ENCODE measurements at places on chromosomes 3 and 15.

DNA sequence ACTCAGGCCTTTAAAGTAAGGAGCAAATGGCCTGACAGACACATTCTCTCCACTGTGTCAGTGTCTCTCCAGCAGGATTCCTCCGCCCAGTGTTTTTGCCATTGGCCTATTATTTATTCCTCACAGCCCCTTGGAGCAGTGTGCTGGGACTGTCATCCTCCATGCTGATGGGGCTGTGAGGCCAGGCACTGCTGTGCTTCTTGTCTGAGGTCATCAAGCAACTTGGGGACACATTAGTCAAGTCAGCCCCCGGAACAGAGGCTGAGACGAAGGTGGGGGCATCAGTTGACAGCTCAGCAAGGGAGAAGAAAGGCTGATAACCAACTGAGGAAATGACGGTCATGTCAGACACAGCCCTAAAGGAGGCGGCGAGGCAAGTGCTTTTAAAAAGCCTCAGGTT lies 67.4 kb downstream of the XXYLT1 start:
- no peak for DNase-seq

DNA sequence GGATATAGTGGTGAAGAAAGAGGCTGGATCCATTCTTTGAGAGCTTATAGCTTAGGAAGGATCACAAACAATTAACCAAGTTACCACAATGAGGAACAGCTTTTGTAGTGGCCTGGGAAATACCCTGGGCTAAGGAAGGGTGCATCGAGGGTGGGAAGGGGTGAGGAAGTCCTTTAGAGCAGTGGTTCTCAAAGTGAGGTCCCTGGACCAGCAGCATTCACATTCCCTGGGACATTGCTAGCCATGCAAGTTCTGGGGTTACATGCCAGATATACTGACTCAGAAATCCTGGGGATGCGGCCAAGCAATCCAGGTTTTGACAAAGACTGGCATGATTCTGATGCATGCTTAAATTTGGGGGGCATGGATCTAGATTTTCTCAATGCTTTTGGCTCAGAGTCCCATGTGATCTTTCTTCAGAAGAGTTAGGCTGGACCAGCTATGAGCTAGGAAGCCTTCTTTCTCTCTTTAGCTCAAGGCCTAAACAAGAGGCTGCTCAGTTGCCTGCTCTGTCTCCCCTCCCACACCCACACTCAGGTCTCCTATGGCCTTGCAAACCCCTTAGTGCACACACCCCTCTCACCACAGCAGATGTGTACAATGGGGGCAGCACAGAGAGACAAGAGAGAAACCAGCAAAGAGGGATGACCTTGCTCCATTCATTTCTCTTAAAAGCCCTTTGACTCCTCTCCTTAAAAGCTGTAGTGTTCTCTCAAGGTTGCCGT lies 1.8 kb upstream of the CCR1 start:
- DNase-seq: no peak

- DNase-seq: no peak
These were observed 187.3 kb upstream of the BCL6 start for GRCh38 chr3:187932530-187932929.

DNA sequence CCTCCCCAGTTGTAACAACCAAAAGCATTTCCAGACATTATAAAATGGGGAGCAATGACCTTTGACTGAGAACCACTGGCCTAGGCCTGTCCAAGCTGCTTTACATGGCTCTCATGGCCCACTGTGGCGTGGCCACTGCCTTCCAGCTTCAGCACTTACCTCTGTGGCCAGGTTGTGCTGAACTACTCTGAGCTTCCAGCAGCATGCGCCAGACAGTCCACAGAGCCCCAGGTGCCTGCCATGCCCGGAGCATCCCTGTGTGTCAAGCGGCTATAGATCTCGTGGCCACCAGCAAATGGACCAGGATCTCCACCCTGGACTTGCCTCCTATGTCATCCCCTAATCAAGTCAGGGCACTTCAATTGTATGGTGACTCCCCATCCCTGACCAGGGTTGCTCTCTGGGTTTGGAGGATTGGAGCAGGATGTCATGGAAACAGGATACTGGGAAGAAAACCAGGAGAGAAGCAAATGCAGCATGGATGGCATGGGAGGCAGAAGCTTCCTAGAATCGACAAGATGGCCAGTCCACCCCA lies 199.7 kb downstream of the UACA start:
- DNase-seq: no peak

DNA sequence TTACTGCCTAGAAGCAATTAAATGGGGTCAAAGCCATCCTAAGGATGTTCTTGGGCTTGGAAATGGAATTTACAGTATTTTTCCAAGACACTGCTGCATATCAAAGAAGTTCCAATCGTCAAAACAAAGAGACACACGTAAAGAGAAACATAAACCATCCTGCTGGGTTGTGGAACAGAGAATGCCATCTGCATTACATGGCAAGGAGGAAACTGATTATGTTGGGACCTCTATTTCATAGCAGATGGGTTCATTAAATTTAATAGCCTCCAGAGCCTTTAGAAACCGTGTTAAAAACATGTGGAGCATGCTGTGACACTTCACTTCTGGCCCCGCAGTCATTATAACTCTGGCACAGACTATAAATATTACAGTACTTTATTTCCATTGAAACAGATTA lies 154.6 kb downstream of the LRTM1 start:
- DNase-seq: peak; percentile 50

GRCh38 chr3:159852266-159852665 lies 136.4 kb upstream of the IL12A start:
- DNase-seq: no peak

DNA sequence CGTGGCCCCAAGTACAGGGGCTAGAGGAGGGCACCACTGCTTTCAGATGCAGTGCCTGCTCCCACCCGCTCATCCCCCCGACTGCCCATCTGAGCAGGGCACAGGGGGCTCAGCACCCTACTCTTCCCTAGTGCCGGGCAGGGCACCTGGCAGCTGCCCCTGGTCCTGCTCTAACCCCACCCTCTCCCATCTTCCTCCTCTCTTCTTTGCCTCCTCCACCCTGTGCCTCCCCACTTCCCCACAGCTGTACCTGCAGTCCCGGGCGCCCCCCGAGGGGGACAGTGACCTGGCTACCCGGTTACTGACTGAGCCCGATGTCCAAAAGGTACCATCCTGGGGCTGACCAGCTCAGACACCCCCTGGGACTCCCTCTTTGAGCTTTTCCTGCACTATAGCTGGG lies 12.8 kb downstream of the NBEAL2 start:
- DNase-seq: no peak

GRCh38 chr3:133578548-133579191 lies 5.2 kb downstream of the CDV3 start:
- DNase-seq: peak; percentile 60

DNA sequence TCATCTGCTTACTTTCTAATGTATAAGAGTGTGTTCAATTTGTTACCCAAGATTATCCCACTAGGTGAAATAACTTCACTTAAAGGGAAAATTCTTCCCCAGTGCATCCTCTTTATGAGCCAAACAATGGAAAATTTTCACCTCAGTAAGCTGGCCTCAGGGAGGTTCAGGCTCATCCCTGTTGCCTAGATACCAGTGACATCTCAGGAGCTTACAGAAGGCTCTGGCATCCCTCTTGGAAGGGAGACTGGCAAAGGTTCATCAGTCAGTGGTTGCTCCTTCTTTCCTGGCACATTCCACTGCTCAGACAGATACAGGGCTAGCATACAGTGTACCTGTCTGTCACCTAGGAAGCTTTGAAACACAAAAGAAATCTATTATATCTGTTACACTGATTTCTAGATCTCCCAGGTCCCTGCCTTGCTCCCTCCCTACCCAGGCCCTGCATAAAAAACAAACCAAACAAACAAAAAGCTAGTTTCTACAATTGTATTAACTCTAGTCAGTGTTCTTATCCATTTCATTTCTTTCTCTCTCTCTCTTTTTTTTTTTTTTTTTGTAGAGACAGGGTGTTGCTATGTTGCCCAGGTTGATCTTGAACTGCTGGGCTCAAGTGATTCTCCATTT lies 1.7 kb downstream of the IP6K2 start:
- DNase-seq: peak; percentile 20

- DNase-seq: no peak
These were observed 220.9 kb upstream of the CTDSPL start for GRCh38 chr3:37640636-37641375.

DNA sequence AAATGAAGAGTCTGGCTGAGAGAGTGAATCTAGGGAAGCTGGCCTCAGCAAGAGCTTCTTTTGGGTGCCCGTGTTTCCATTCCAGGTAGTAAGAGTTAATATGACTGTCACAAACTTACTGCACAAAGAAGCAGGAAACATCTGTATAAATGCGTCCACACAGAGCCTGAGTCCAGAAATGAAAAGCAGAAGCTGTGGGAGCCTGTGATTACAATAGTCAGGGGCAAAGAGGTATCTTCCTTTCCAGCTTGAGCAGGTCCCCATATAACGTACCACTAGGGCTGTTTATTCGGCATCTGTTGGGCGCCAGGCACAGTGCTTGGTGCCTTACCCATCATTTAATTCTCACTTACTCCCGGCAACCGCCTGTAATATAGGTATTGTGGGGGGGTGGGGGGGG lies 40.5 kb upstream of the B3GNT5 start:
- no peak for DNase-seq

DNA sequence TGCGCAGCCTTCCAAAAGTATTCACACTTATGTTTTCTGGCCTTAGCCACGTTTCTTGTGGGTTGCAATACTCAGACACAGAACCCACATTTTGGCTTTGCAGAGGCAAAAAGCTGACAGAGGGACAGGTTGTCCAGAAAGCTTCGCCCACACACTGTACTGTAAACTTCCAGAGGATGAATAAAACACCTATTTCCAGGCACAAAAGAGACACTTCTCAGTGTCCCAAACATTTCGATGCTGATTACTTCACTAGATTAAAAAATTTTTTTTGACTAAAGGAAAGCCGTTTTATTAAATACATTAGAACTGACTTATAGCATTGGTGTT lies 28.0 kb upstream of the KCTD6 start:
- no peak for DNase-seq

GRCh38 chr3:13518516-13518953 lies 30.4 kb upstream of the FBLN2 start:
- no peak for DNase-seq

- DNase-seq: no peak
These were observed 650.9 kb downstream of the PDCD6IP start for GRCh38 chr3:34449305-34449704.

DNA sequence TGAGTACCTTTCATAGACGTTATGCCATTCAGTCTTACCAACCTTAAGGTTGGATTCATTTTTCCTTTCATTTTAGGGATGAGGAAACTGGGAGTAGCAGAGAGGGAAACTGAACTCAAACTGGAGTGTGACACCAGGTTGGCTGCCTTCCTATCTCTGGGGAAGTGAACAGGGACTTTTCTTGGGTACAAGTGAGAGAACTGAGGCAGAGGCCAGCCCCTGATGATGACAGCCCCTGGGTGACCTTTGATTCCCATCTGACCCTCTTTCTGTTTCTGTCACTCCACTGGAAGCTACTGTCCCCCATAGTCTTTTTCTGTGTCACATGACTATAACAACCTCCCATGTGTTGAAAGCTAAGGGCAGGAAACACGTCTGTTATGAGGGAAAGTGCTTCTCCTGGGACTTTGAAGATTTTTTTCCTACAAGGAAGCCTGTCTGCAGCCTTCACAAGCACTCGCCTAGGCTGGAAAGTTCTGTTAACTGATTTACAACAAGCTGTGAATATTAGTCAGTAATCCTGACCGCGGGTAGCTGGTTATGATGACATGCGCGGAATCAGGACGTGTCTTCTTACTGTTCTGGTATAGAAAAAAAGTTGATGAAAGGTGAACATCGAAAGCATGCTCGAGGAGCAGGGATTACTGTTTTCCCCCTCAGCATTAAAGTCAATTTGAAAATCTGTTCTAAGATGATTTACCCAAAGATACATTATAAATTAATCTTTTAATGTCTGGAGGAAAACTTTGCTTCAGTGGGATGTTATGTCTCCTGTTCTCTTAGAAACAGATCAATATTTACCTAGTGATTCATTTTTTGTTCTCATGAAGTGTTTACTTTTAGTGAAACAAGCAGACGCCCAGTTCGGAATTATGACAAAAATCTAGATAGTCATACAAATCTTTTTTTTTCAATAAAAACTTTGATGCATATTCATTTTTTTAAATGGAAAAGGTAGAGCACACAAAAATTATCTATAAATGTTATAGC lies 31.5 kb downstream of the ABHD2 start:
- peak; percentile 87 for DNase-seq

GRCh38 chr3:178284181-178284580 lies 252.1 kb upstream of the KCNMB2 start:
- no peak for DNase-seq

GRCh38 chr3:128217702-128218547 lies 64.6 kb downstream of the EEFSEC start:
- peak; percentile 46 for DNase-seq

- peak; percentile 79 for DNase-seq
These were observed 42.2 kb downstream of the B3GNT5 start for GRCh38 chr3:183295211-183295610.

GRCh38 chr3:58000306-58001085 lies 7.7 kb upstream of the FLNB start:
- DNase-seq: no peak

GRCh38 chr3:94776401-94776915 lies 713.6 kb downstream of the NSUN3 start:
- DNase-seq: no peak

- DNase-seq: no peak
These were observed 201.3 kb upstream of the PRICKLE2 start for GRCh38 chr3:64426551-64426950.

DNA sequence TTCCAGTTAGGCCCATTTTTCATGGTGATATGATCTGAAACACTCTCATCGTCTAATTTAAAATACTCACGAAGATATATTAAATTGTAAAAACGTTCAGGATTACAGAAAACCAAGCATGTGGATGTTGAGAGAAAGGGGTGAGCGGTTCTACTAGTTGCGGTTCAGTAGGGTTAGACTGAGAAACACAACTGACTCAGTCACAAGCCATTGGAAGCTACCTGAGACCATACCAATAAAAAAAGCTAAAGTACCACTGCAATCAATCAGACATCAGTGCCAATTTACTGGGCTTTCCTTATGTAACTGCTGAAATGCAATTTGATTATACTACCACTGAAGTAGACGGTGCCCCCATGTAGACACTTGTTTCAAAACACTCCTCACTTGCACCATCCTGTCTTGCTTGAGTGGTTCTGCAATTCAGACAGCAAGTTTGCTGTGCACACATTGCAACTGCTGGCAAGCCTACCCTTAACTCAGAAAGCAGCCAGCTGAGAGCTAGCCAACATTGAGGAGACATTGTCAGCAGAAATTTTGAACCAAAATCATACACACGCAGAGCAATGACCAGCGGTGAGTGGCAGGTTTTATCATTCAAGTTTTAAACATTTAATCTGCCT lies 368.7 kb upstream of the ARHGEF26 start:
- no peak for DNase-seq

GRCh38 chr3:81684751-81685395 lies 76.6 kb downstream of the GBE1 start:
- peak; percentile 60 for DNase-seq

DNA sequence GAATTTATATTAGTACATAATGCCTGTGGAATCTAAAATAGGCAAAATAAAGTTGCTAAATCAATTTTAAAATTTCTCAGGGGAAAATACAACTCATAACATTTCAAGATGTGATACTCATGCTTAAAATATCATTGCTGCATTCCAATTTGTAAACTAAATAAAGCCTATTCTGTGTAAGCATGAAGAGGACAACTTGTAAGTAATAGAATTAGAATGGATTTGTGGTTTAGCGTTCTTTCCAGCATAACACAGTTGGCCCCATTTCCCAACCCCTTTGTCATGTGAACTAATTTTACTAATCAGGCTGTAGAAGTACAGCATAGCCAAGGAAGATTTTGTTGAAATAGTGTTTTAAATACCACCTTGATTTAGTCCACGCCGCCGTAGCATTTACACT lies 437.2 kb downstream of the SI start:
- peak; percentile 14 for DNase-seq

Measured in fibroblast of skin of right quadriceps (primary cell).